ENCODE measurements at places on chromosomes 5 and 9.
A peak's percentile ranks its signal among the peaks of the same experiment; 100 is the strongest.

DNA sequence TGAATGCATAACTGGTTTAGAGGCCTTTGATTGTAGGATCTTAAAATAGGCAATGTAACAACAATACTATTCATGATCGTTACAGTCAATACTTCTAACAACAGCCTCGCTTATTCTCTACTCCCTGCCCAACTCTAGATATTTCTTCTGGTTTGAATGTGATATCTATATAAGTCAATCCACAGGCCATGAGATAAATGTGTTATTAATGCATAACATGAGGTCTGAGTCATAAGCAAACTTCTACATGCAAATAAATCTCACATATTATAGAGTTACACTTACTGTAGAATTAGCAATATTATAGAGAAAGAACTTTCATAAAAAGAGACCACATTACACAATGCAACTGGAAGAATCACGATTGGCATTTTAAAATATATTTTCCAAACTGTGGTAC is 2.9 kb upstream of the ALDOB start:
- DNase-seq = no peak

GRCh38 chr9:122370869-122371755 is at the start of gene PTGS1:
Gene PTGS1 (plus strand): TSS chr9:122371024. CDS start chr9:122371085, 61 bp downstream.
- DNase-seq = peak; percentile 54

GRCh38 chr9:128885798-128886197 is 3.9 kb downstream of the LRRC8A start:
- DNase-seq = no peak

GRCh38 chr5:111606194-111606593 is 93.9 kb upstream of the STARD4 start:
- no peak for DNase-seq

DNA sequence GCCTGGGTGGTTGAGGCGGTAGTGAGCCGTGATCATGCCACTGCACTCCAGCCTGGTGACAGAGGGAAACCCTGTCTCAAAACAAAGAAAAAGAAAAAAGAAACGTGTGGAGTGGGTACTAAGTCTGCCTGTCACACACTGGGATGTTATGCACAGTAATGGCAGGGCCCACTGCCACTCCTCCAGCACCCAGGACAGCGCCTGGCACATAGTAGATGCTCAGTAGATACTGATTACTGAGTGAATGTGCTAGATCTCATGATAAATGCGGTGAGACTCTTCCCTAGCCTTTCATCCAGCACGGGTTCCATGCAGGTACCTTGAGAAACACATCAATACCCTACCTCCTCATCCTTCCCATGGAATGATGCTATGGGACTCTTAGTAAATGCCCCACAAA is 87.4 kb upstream of the HSPA9 start:
- no peak for DNase-seq

DNA sequence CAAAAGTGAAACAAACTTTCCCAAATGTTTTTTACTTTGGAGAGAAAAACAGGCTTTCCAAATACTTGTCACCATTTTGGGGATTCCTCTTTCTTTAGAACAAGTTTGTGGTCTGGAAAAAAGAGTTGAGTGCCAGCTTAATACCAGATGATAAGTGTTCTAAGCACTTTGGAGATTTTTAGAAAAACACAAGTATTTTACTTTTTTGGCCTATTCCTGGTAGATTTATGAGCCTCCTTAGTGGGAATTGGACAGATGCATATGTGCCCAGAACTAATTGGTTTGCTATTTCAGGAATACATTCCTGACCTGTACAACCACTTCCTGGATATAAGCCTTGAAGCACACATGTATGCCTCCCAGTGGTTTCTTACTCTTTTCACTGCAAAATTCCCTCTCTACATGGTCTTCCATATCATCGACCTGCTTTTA is 40.5 kb downstream of the GPR21 start:
- peak; percentile 60 for DNase-seq

- DNase-seq = no peak
Observed at GRCh38 chr5:142153674-142154448, 45.3 kb downstream of the NDFIP1 start.

DNA sequence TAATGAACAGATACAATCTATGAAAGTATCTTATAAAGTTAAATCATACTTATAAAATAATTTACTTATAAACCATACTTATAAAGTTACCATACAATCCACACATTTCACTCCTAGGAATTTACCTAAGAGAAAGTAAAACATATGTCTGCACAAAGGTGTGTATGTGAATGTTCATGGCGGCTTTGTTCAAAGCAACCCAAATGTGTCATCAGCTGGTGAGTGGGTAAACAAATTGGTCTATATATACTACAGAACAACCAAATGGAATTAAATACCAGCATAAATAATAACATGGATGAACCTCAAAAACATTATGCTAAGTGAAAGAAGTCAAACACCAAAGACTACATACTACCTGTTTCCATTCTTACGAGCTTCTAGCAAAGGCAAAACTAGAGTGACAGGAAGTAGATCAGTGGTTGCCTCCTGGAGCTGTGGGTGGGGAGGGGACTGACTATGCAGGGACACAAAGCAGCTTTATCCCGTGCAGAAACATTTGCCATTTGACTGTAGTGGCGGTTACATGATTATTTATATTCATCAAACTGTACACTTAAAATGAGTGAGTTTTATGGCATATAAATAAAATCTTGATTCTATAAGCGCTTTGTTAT is 10.6 kb downstream of the TRAF1 start:
- no peak for DNase-seq

DNA sequence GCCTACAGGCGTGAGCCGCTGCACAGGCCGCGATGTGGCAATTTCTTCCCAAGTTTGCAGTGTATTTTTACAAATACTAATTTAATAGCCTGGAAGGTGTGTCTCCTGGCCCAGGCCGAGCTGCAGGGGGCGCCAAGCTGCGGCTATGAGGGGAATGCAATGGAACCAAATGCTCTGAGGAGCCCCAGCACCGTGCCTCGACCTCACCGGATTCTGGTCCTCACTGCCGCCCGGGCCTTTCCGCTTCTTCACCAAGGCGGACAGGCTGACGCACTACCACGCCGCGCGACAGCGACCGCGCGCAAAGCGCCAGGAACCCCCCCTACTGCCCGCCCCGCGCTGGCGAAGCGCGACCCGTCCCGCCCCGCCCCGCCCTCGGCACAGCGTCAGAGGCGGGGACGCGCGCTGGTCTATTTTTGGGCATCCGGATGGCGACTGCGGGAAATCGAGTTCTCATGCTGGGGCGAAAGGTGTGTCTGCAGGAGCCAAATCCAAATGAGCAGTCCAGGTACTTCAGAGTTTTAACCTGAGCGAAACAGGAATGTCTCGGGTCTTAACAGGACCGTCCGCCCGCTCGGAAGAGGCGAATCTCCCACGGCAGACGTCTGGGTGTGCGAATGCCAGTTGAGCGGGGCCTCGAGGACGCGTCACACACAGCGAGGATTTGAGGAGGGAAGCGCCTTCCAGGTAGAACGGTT is 31.7 kb upstream of the PRXL2C start:
- DNase-seq = peak; percentile 76

GRCh38 chr5:124936626-124936933 is 190.1 kb upstream of the ZNF608 start:
- DNase-seq = no peak

GRCh38 chr9:21993893-21994555 is at the start of gene CDKN2A:
Gene CDKN2A (minus strand): TSS chr9:21994392.
- peak; percentile 55 for DNase-seq

- no peak for DNase-seq
Observed at GRCh38 chr5:76445830-76446229, 42.7 kb downstream of the IQGAP2 start.

DNA sequence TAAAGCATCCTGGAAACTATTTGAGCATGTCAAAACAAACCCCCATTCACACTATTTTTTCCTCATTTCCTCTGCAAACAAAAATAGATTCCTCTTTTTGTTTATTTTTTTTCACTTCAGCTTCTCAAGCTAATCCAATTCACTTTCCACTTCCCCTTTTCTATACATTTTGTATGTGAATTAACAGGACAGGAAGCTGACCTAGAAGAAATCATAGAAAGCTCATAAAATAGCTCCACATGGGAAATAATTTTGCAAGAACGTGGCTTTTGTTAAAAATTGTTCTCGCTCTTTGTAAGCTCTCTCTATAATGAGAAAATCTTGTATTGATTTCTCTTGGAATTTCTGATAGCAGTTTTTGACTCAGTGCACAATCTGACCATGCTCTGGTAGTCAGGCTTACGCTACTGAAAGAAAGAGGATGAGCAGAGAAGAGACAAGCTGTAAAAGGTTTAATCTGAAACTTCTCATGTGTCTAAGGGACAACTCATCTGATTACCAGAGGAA is 215.8 kb downstream of the ADAMTS12 start:
- no peak for DNase-seq

DNA sequence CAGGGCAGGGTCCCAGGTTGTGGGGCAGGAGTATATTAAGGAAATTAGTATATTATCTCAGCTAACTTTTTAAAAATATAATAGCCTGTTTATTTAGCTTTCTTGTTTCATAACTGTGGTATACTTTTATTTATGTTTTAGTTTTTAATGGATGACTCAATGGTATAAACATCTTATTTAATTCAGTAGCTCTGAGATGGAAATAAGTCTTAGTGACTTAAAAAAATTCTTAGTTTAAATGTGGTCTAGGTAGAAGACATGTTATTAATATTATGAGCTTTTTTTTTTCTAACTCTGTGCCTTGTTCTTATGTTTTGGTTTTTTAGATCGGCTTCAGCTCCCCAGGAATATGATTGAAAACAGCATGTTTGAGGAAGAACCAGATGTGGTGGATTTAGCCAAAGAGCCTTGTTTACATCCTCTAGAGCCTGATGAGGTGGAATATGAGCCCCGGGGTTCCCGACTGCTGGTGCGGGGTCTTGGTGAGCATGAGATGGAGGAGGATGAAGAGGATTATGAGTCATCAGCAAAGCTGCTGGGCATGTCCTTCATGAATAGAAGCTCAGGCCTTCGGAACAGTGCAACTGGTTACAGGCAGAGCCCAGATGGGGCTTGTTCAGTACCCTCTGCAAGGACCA is 43.1 kb downstream of the LNPEP start:
- no peak for DNase-seq

DNA sequence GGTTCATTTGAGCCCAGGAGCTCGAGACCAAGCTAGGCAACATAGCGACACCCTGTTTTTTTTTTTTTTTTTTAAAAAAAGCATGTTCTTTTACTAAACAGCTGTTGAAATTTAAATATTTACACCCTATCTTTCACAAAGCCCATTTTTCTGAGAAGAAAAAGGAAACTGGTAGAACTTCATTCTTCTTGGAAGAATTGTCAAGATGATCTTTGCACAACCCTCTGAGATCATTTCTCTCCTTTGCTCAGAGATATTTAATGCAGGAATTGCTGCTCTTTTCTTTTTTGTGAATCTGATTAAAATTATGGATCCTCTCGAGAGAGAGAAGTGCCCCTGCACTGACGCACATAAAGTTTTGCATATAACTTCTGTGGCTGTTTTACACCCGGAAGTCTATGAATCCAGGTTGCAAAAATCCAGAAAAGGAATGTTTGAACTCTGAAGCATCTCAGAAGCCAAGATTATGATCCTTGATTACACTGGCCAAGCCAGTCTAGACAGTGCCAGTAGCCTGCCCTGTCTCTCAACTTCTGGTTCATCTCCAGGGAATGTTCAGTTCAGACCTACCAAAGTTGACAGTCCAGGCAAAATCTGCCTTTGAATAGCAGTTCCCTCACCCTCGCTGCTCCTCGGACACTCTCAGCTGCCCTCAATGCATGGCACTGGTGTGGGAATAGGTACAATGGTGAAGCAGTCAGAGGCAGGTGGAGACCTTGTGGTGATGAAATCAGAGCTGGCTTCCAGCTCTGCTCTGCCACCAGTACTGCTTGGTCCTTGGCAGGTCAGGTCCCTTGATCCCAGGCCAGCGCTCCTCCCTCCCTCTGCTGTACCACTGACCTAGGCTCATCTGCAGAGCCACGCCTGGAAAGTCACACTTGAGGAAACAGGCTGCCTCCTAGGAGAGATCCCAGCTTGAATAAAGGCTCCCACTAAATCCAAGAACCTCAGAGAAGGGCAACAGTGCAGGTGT is 13.3 kb upstream of the SLC31A2 start:
- no peak for DNase-seq

DNA sequence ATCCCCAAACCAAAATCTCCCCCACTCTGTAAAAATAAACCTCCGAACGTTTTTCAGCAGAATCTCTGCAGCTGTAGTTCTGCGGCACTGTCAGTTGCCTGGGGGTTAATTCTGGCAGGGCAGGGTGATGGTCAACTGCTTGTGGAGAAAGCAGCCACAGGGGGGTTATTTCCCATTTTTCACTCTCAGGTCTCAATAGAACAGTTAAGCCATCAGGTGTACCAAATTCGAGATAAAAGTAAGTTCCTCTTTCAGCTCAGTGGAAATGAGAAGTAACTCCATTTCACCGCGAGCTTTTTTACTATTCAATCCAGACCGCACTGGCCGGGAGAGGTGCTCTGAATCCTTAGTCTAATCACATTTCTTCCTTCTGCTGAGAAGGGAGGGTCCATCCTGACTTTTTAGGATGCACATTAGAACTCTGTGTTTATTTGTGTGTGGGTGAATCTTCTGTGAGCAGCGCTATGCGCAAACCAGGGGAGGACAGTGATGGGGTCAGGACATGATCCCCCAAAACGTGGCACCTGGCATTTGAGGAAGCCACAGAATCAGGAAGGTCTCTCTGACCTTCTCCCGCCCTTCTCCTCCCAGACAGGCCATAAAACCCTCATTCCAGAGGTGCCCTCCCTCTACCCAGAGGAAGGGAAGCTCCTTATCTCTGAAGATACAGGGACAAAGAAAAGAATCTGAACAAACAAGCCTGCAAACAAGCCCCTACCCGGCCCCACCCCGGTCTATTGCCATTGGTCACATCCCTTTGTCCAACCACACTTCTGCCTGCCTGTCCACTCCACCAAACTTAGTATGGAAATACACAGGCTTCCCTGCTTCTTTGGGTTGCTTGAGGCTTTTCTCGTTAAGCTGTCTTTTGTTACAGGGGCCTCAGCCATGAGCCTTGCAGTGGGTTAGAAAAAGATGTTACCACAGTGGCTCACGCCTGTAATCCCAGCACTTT is 229.0 kb downstream of the ROR2 start:
- no peak for DNase-seq

DNA sequence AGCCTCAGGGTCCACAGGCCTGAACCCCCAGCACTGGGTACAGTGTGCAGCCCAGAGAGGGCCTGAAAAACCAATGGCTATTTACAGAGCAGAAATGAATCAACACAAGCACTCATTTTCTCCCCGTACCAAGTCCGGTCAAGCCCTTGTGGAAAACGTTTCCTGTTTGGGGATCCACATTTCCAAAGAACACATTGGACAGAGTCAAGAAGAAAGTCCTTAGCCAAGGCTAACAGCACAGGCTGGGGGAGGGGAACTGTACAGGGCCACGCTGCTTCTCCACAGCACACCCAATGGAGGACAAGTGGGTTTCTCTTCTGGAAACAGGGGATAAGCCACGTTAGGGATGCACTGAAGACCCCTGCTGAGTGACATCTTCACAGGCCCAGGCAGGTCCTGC is 62.3 kb downstream of the NSUN2 start:
- no peak for DNase-seq

DNA sequence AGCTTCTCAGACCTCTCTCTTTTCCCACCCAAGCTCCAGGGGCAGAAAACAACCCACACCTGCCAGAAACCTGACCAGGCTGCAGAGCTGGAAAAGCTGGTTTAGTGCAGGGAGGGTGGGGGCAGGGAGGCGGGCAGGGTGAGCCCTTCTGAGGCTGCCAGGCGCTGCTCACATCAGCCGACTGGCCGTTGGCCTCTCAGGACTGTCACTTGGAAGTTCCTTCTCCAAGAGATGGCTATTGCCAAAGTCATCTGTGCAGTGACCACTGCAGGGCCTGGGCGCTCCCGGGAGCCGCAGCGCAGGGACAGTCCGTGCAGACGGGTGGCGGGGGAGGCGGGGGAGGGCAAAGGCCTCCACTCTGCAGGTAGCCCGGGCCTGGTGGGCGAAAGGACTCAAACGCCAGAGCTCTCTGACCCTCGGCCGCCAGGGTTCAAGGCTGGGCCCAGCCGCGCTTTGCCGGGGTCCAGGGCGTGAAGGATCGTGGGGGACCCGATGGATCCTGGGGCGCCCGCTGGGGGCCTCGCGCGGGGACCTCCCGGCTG is 205.0 kb upstream of the IER5L start:
- no peak for DNase-seq
